ENCODE measurements at places on chromosomes 2 and 18.

DNA sequence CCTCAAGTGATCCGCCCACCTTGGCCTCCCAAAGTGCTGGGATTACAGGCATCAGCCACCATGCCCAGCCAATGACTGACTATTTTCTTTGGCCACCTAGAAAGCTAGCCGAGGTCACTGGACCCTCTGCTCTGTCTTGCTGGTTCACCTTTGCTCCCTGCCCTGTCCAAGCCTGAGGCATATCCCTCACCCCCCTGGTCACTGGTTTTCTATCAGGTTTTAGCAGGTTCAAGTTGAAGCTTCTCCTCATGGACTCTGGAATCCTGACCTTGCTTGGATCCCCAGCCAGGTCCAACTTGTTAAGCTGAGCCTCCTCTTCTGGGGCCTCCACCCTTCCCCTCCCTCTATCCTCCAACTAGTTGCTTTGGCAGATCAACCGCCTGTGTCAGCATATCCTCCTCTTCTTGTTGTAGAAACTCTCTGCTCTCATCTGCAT lies 33.4 kb downstream of the PAX8 start:
- no peak for DNase-seq

DNA sequence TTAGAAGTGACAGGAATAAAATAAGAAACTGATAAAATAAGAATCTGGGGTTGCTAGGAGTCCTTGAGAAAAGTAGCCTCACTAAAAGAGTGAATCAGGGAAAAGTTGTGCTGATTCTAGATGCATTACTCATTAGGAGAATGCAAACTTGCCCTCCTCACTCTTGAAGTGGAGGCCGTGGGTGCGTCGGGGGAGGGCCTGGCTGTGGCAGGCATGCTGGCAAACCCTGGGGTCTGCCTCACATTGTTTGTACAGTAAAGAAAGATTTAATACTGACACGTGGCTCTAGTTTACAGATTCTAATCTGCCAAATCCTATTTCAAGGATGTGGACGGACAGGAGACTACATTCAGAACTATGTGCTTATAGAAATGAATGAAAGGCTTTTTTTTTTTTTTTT lies 41.9 kb downstream of the TANC1 start:
- DNase-seq = no peak

GRCh38 chr2:193463011-193463410 lies 1268.3 kb upstream of the TMEFF2 start:
- no peak for DNase-seq

GRCh38 chr2:190553254-190553653 lies 18.7 kb upstream of the NEMP2 start:
- DNase-seq = no peak

GRCh38 chr2:160457588-160457987 lies 36.0 kb downstream of the RBMS1 start:
- no peak for DNase-seq

- DNase-seq = peak; percentile 74
Observed at GRCh38 chr2:138779781-138780445, at the start of gene NXPH2. Gene NXPH2, minus strand, starts transcription at chr2:138780390. Its CDS starts 149 bp downstream, at chr2:138780241.

DNA sequence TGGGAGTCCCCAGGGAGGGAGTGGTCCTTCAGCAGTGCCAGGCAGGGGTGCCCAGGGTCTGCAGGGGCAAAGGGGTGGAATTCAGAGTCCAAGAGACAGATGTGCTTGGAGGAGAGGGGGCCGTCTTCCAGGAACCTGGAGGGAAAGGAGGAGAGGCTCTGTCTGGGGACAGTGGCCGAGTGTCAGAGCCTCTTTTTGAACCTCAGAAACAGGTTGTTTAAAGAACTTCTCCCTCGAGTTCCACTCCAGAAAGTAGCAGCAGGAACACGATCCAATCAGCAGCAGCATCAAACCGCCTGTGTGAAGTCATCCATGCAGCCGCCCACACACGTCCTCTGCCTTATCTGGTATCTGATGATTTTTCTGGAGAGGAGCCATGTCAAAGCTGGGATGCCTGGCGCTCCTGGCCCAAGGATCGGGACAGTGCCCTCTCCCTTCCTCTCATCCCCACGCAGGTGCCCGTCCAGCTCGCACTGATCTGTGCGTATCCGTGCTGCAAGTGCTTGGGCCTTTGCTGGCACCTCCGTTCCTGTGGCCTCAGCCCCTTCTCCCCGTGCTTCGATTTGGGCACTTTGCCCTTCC lies 205.1 kb downstream of the NDUFA10 start:
- DNase-seq = peak; percentile 23

GRCh38 chr2:64582774-64583340 lies 58.7 kb downstream of the AFTPH start:
- DNase-seq = no peak

DNA sequence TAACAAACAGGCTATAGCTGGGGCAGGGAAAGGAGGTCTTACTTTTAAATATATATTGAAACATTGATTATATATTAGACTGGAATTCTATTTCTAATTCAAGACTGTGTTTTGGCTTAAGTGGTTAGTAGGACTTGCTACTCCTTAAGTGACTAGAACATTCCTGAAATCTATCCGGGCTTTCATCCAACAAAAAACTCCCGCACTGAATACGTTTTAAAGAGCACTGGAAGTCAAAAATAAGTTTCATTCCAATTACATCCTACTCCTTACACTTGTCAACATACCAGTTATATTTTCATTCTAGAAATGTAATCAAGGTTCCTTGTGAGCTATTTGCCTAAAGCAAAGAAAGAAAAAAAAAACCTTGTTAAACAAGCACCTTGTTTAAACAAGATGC lies 204.6 kb downstream of the SP3 start:
- DNase-seq = no peak

DNA sequence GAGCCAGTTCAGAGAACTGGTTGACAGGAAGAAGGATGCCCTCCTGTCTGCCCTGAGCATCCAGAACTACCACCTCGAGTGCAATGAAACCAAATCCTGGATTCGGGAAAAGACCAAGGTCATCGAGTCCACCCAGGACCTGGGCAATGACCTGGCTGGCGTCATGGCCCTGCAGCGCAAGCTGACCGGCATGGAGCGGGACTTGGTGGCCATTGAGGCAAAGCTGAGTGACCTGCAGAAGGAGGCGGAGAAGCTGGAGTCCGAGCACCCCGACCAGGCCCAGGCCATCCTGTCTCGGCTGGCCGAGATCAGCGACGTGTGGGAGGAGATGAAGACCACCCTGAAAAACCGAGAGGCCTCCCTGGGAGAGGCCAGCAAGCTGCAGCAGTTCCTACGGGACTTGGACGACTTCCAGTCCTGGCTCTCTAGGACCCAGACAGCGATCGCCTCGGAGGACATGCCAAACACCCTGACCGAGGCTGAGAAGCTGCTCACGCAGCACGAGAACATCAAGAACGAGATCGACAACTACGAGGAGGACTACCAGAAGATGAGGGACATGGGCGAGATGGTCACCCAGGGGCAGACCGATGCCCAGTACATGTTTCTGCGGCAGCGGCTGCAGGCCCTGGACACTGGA lies 92.5 kb upstream of the EML6 start:
- DNase-seq = no peak

DNA sequence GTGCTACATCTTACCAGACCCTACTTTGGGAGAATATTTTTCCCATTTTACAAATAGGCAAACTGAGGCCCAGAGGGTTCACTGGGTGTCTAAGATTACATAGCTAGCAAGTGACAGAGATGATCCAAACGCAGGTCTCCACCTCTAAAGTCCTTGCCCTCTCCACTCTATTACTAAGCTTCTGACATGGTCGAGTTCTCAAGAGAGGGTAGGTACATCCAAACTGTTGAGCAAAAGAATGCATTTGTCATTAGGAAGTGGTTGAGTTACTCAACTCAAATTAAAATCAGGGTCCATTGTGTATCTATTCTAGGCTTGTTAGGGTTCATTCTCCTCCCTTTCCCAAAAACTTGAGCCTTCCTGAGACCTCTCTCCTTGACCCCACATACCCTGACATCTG lies 680.6 kb upstream of the FANCL start:
- DNase-seq = no peak

DNA sequence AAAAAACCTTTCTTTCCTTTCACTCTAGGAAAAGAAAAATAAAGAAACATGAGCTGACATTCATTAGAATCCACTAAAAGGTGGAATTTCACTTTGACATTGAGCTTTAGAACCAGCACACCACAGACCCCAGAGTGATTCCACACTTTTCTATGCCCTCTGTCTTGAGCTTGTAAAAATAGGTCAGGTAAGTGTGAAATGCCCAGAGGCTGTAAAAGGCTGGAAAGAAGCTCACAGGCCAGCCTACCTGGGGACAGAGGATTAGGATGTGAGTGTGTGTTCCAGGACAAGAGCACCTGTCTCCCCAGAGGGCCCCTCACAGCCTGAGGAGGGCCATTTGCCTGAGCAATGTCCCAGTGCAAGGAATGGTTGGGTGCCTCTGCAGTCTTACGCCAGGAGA lies 56.3 kb upstream of the MYO3B start:
- DNase-seq = no peak

- no peak for DNase-seq
Observed at GRCh38 chr2:238433300-238433915, 6.7 kb downstream of the ASB1 start.

DNA sequence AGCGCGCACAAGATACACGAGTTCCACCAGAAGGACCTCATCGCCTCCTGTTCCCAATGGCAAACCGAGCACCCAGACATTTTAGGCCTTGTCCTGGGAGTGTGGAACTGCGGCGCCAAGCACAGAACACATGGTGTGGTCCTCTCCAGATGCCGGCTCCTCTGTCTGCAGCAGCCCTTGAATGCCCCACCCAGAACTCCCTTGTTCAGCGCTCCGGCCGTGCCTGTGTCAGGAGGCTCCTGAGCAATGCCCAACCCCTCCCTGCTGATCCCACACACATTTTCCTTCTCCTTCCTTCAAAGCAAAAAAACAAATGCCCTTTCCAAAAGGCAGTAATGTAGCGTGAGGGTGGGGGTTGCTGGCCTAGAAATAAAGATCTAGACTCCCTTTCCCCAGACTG lies 89.8 kb downstream of the GFPT1 start:
- no peak for DNase-seq

DNA sequence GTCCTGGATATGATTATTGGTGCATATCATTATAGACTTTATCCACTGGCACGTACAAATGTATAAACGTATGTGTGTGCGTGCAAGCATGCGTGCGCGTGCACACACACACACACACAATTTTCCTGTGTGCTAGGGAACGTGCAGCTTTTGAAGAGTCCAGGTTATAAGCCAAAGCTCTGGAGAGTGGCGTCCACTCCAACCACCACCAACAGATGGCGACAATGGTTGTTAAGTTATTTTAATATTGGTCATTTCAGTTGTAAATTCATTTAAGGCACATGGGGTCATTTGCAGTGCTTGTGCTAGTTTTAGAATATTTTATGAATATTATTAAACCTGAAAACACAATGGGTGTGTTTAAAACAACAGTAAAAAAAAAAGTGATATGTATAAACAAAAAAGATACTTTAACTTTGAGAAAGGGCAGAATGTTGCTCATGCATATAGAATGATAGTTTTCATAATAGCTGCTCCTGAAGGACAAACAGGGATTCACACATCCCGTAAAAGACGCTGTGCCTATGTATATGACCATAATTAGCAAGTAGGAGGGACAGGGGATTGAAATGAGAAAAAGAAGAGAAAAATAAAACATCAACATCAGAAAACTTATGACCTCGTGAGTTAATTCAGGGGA lies 124.2 kb upstream of the ITGB6 start:
- peak; percentile 64 for DNase-seq

DNA sequence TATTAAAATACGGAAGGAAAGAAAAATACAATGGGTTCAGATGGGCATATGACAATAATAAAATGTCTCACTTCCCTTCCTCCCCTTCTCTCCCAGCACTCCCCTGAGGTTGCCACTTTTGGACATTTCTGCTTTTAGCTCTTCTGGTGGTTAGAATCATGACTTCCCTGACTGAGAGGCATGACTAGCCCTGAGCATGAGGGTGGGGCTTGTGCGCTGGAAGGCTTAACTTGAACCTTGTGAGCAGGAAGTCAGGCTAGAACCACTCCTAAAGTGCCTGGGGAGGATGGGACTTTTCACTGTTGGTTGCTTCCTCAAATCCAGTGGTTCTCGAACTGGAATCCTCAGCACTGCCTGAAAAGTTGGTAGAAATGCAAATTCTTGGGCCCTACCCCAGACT lies 19.7 kb upstream of the ARHGAP25 start:
- no peak for DNase-seq

DNA sequence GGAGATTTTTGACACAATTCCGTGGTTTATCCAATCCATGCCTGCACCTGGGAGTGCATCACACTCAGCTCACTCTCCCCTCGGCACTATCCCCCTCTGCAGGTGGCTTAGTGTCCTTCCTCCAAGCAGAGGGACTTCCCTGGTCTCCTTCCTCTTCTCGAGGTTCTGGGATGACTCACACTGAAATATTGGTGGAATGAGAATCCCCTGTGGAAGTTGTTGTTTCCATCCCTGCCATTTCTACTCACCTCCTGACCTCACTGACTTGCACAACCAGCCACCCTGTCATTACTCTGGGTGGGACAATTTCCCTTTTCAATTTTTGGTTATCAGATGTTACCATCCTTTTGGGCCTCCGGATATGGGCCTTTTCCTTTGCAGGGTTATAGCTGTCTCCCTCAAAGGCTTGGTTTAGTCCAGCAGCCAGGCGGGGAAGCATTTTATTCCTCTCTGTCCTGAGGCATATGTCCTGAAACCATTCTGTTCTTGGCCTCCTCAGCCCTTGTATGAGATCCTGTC lies 59.9 kb downstream of the PTPRM start:
- no peak for DNase-seq

- no peak for DNase-seq
Observed at GRCh38 chr2:195508139-195508455, 148.9 kb upstream of the SLC39A10 start.

DNA sequence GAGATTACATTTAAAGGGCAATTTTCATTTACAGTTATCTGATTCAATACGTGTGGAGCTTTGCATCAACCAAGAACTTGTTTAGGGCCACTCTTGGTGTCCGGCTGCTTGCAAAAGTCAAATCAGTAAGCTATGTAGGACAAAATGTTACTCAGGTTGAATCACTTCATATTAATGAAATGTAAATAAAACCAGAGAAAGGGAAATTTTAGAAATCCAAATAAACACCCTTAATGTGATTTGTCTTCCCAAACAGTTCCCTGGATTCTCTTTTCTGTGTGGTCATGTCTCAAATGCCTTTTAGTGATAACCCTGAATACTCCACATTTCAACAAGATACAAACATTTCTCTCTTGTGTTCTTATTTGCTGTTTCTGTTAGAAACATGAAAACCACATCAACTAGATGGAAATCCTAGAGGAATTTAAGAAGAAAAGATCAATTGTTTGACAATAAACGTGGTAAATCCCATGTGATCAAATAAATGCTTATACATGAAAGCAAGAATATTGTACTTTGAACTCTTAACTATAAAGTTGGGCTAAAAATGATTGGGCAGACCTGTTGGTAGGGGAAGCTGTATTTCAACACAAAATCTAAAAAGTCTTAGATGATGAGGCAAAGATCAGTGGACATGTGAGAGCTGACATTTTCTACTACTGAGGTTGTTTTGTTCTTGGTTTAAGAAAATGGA lies 101.3 kb downstream of the CDC42EP3 start:
- DNase-seq = no peak

- peak; percentile 37 for DNase-seq
Observed at GRCh38 chr2:239818531-239819011, 206.6 kb downstream of the NDUFA10 start.

- no peak for DNase-seq
Observed at GRCh38 chr2:169579044-169579443, 5.1 kb upstream of the PPIG start.

Data from right forelimb (tissue), 1 donor.